Endothelial cell of umbilical vein (primary cell): ENCODE measurements at places on chromosomes 11 and 22. TPM values are rescaled to one million over a fixed set of nuclear protein-coding genes. Genes with fewer than 3 reads are reported as not detected.

Gene SAA2
- total RNA-seq: not detected in 2 replicates

Gene C11orf54
- 17.7 and 18.7 TPM in 2 replicates for total RNA-seq

Gene OMP
- 0.76 and 0.80 TPM in 2 replicates for total RNA-seq

Gene GLB1L2
- 0.28 and 0.55 TPM in 2 replicates for total RNA-seq

Gene CENPM
- total RNA-seq: 30.4 and 34.5 TPM in 2 replicates

Gene SCN4B
- total RNA-seq: 0.13 and 0.23 TPM in 2 replicates

Gene LRRC75B
- total RNA-seq: 6.4 and 8.9 TPM in 2 replicates

Gene NLRP14
- total RNA-seq: 0.24 and 0.35 TPM in 2 replicates

Gene TRIM44
- 62.3 and 72.0 TPM in 2 replicates for total RNA-seq

Gene GAL
- 6.1 and 9.8 TPM in 2 replicates for total RNA-seq

Gene GSTT2
- total RNA-seq: not detected in 2 replicates
